ELR (cell line): ENCODE measurements at places on chromosomes 16 and 17.
A peak's percentile ranks its signal among the peaks of the same experiment; 100 is the strongest.

GRCh38 chr17:64658931-64659330 is 3.2 kb downstream of the SMURF2 start:
- peak; percentile 89 for DNase-seq

GRCh38 chr17:40484285-40484972 is 17.0 kb downstream of the TNS4 start:
- no peak for DNase-seq

GRCh38 chr16:84535408-84535807 is 30.9 kb upstream of the MEAK7 start:
- DNase-seq: no peak

- peak; percentile 96 for DNase-seq
These were observed 14.0 kb upstream of the MPRIP start for GRCh38 chr17:17028059-17028877.

GRCh38 chr17:732067-732901 is at the start of gene TLCD3A:
Gene TLCD3A (plus strand): TSS chr17:732596. CDS start chr17:732648, 52 bp downstream.
- DNase-seq: peak; percentile 75

DNA sequence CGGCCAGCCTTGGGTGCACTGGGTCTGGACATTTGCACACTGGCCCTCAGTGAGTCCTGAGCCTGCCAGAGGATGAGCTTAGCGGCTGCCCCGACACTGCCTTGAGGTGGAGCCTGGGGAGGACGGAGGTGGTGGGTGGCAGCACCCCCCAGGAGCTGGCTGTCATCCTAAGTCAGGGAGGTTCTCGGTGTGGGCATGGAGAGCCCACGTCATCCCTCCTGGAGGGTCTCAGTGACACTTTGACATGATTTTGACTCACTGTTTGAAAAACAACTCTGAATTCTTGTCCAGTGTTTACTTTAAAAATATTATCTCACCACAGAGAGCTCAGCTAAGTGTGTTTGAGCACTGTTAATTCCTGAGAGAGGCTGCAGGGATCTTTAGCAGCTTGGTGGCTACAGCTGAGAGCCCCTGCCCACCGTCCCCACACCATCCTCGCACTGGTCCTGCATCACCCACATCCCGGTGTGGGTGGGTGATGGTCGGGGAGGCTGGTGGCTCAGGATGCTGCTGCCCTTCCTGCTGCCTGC is 63.1 kb downstream of the BANP start:
- DNase-seq: peak; percentile 29

GRCh38 chr17:71464751-71465150 is 656.1 kb upstream of the SOX9 start:
- DNase-seq: no peak

- DNase-seq: peak; percentile 80
These were observed 18.2 kb upstream of the NXPH3 start for GRCh38 chr17:49557312-49558024.

DNA sequence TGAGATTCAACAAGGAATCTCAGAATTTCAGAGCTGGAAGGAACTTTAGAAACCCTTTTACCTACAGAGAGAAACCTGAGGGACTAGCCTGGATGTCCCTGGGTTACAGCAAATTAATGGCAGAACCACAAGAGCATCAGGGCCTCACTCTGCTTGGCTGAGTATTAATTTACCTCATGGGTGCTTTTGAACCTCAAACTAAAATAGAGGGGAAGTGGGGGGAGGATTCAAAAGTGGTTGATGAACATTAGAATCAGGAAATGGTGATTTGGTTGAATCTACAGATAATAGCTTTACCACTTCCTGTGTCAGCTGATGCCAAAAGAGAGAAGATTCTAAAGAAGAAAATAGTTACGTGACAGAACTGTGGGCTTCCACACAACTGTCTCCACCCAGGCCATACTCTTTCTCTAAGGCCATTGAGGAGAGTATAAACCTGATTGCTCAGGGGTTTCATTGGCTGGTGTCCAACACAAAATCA is 11.3 kb upstream of the SKAP1 start:
- DNase-seq: no peak

DNA sequence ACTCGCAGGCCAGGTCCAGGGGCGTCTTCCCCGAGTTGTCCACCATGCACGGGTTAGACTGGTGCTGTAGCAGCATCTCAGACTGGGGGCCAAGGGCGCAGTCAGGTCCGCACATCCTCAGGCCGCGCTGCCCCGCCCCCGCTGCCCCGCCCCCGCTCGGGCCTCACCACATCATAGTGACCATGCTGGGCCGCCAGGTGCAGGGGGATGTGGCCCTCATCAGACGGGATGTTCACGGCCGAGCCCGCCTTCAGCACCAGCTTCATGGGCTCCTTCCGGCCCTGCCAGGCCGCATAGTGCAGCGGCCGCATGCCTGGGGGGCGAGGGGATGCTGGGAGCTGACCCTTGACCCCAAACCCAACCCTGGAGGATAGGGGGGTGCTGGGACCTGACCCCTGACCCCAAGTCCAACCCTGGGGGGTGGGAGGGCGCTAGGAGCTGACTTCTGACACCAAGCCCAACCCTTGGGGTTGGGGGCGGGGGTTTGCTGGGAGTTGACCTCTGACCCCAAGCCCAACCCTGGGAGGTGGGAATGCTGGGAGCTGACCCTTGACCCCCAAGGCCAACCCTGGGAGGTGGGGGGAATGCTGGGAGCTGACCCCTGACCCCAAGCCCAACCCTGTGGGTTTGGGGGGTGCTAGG is 7.0 kb downstream of the CASKIN1 start:
- DNase-seq: no peak

DNA sequence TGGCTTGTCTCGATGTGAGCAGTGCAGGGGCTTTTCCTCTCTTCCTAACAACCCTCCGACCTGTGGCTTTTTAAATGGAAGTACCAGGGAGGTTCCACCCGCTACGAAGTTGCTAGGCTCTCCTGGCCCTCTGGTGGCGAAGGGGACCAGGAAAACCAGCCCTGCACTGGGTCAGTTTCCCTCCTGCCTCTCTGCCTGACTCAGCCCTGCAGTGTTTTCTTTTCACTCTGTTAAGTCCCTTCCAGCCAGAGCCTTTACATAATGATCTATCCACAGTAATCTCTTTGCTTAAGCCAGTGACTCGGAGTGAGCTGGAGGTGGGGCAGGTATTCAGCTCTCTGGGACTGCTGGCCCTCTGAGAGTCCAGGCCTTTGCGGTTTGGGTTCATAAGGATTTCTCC is 331.3 kb upstream of the EEF2KMT start:
- DNase-seq: no peak

DNA sequence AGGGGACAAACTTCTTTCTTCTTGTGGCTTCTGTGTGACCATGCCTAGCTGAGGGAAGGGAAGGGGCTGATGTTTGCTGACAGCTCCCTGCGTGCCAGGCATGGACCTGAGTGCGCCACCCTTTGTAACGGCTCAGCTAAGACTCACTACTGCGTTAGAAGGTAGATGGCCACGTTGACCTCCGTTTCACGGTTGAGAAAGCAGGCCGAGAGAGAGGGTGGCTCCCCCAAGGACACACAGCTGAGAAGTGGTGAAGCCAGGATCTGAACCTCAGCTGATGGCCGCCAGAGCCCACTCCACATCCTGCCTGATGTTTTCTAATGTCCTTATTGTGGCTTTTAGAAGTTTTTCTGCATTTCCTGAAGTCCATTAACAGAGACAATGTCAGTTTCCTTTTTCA is 45.1 kb downstream of the RGS9 start:
- no peak for DNase-seq

DNA sequence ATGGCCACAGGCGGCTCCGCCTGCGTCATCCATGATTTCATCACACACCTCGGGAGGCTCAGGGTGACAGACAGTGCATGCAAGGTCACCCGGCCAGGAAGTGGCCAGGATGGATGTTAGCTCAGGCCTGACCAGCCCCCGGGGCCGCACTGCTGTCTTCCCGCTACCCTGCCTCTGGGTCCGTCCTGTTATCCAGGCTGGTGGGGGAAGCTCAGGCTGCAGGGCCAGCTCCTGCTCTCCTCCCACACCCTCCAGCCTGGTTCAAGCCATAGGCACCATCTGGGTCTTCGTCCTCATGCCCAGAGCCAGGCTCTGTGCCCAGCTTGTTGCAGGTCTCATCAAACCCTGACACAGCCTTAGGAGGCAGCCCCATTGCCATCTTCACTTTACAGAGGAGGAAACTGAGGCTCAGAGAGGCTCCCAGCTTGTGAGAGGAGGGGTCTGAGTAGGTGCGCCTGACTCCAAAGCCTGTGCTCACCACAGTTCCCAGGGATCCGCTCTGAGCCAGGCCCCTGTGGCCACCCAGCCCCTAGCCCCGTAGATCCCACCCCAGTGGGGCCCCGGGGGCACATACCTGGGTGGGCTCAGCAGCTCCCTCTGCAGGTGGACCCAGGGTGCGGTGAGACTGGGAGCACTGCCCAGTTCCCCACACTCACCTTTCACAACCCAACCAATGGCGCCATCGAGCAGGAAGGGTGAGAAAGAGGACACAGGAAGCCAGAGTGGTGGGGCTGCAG is 412 bp upstream of the ADGRG3 start:
- DNase-seq: peak; percentile 73

- DNase-seq: peak; percentile 18
These were observed 31.9 kb upstream of the CPHXL start for GRCh38 chr16:75758215-75758614.

- no peak for DNase-seq
These were observed 172.0 kb upstream of the CHMP6 start for GRCh38 chr17:80819422-80820164.

DNA sequence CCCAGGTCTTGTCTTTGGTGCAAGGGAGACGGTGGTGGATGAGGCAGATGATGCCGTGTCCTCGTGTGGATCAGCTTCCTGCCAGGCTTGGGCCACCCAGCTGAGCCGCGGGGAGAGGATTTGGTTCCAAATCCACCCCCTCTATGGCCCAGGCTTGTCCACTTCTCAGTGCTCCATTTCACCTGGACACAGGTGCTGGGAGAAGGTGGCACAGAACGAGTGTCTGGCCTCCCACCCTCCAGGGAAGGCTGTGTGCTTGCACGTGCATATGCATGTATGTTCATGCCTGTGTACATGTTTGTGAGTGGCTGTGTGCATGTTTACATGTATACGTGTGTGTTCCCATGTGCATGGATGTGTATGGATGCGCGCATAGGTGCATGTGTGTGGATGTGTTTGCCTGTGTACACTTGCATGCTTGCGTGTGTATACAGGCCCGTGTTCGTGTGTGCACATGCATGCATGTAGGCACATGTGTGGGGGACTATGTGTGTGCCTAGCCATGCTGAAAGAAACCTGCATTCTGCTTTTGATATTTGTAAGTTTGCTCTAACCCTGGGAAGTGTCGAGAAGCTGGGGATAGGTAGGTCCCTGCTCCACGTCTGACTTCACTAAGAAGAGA is 196.3 kb downstream of the IRF8 start:
- no peak for DNase-seq

DNA sequence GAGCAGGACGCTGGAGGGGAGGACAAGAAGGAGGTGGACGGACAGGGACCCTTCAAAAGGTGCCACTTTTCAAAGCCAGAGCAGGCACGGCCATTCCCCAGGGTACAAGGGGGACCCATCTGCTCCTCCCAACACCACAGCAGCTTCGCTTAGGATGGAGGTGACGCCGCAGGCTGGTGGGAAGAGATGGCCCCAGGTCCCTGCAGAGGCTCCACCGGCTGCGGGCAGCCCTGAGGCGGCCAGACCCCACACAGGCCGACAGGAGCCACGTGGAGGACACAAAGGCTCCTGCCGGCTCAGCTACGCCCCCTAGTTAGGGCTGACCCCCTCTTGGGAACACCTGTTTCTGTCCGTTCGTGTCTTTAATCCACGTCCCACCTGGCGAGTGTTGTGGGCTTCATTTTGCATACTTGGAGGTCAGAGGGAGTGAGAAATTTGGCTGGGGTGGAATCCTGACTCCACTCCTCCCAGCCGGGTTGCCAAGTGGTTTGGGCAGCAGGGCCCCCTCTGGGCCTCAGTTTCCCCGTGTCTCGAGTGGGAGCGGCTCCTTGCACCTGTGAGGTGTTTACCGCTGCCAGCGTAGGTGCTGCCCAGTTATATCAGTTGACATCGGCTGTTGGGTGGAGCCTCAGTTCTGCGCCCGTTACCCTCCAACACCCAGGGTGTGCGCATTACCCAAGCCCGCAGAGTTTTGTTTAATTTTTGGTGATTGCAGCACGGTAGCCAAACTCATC is 5.8 kb upstream of the FN3KRP start:
- DNase-seq: no peak

DNA sequence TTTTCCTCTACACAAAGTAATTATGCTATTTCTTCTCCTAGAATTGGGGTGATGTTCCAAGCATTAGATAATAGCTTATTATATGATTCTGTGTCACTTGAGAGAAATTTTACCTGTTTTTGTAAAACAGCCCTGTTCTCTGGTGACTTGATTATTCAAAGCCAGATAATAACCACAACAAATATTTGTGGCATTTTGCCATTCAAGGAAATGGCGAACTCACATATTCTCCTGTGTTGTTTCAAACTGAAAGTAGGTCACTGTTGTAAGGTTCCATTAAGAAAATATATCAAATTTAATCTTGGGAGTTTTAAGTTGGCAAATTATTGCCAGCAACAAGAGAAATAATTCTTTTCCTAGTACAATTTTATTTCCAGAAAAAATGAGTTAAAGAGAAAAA is 124.8 kb downstream of the STXBP4 start:
- no peak for DNase-seq

- DNase-seq: peak; percentile 70
These were observed 54.8 kb downstream of the SPECC1 start for GRCh38 chr17:20063665-20064648.

GRCh38 chr17:65294181-65294719 is 157.1 kb downstream of the RGS9 start:
- peak; percentile 81 for DNase-seq

DNA sequence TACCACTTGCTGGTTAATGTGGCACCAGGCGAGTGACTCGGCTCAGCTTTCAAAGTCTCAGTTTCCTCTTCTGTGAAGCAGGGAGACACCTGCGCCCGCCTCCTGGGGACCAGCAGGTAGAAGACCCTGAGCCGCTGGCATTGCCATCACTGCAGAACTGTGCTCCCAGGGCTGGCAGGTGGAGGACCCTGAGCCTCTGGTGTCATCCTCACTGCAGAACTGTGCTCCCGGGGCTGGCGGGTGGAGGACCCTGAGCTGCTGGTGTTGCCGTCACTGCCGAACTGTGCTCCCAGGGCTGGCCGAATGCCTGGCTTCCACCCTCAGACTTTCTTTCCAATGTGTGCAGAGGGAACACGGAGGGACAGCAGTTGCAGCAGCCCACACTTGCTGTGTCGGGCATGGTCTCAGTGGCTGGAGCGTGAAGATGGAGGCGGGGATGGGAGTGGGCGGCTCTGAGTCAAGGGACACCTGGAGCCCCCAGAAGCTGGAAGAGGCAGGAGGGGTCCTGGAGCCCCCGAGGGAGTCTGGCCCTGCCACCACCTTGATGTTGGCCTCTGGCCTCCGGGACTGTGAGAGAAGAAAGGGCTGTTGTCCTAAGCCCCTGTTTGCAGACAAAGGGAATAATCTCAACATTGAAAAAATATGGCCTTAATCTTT is 75.8 kb upstream of the METTL9 start:
- DNase-seq: no peak

GRCh38 chr17:69018687-69019086 is 42.0 kb downstream of the ABCA9 start:
- DNase-seq: no peak

- no peak for DNase-seq
These were observed 172.3 kb downstream of the C16orf78 start for GRCh38 chr16:49545741-49546448.

- no peak for DNase-seq
These were observed 30.5 kb downstream of the TMEM238L start for GRCh38 chr17:10773391-10773790.

GRCh38 chr16:53121043-53121620 is 66.3 kb downstream of the CHD9 start:
- DNase-seq: no peak
